Activated CD8-positive, alpha-beta memory T cell treated with anti-CD3 and anti-CD28 coated beads, Interleukin-2, amount 10 ng/mL, durations not matched to agents 7 days and 5 days (primary cell): ENCODE measurements at places on chromosomes 2 and 18. TPM values are rescaled to one million over a fixed set of nuclear protein-coding genes. Genes with fewer than 3 reads are reported as not detected.

DNA sequence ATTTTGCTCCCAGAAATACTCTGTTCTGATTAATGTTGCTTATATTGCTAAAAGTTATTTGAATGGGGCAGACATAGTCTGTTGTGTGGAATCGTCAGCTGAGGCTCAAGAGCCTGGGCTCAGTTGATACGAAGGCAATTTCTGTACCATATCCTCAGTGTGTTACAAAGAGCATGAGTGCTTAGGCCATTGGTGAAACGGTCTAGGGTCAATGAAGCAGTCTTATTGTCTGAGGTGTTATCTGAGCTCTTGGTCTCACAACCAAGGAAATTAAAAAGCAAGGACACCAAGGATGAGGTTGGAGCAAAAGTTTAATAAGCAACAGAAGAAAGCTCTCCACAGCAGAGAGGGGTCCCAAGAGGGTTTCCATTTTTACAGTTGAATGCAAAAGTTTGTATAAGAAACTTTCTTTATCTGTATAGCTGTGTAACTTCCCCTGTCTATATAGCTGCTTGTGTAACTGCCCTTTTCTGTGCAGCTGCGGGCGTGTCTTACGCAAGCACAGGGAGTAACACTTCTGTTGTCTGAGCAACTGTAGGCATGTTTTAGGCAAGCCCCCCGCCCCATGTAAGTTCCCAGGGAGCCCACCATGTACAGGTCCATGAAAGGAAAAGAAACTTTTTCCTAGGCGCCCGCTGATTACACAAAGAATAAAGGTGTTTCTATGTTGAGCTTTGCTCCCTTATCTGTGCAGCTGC lies 40.6 kb upstream of the DSC1 start:
- DNase-seq, result no peak

DNA sequence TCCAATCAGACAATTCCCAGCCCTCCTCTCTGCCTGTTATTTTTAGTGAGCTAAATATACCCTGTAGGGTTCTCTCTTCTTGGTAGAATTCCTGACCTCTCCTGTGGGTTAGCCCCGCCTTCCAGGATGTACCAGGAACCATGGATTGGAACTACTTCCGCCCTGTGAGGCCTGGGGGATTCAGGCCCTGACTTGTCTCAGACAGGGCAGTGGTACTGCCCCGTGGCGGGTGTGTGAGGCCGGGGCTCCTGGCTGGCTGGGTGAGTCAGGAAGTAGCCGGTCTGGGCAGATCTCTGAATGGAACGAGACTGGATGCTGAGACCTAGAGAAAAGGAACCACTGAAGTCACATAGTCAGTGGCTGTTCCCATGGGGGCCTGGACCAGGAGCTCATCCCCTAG lies 50.5 kb downstream of the DYSF start:
- DNase-seq, result no peak

Gene ALMS1
- 19.6 TPM for total RNA-seq

Gene SCN9A
- not detected for total RNA-seq
